Stimulated activated CD8-positive, alpha-beta memory T cell treated with anti-CD3 and anti-CD28 coated beads, Interleukin-12 subunit alpha, Interleukin-12 subunit beta, amount 100 ng/mL, for 4 hours (primary cell): ENCODE measurements at places on chromosomes 4 and X.

- no peak for DNase-seq
Measured at GRCh38 chr4:107600983-107601382, 119.1 kb downstream of the PAPSS1 start.

- no peak for DNase-seq
Measured at GRCh38 chrX:11341274-11342201, 48.3 kb downstream of the AMELX start.

- DNase-seq: no peak
Measured at GRCh38 chr4:5962416-5962815, 55.8 kb downstream of the C4orf50 start.

DNA sequence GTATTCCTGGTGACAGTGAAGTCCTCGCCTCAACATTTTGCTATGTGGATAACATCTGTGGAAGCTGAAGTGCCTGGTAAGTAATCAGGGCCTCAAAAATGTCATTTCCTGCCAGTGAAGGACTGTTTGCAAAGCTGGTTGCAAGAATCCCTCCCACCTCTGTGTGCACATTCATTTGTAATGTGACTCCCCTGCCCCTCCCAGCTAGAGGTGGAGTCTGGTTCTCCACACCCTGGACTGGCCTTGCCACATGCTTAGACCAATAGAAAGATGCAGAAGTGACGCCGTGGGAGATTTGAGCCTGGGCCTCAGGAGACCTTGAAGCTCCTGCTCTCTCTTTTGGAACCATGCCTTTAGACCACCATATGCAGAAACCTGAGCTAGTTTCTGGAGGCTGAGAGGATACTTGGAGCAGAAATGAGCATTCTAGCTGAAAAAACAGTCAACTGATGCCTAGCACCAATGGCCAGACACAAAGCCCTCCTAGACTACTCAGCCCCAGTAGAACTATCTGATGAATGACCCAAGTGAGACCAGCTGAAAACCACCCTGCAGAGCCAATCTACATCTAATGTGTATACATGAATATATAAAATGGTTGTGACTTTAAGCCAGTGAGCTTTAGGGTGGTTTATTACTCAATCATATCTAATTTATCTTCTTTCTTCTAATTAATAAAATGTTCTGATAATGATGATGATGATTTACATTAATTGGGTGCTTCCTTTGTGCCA lies 47.8 kb upstream of the CRMP1 start:
- no peak for DNase-seq

DNA sequence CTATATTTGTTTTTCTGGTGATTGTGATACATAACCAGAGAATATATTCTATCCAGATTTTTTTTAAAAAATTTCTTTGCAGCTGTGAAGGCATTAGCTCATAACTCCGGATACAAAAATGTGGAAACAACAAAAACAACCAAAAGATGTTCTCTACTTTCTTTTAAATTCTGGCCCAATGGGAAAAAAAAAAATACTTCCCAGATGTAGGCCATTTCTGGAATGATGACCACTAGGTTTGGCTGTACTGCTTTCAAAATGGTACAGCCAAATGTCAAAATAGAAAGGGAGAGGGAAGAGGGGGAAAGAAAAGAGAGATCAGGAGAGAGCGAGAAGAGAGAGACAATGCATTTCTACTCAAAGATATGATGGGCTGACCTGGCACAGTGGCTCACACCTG lies 14.6 kb downstream of the ANOS1 start:
- no peak for DNase-seq

- DNase-seq: no peak
Measured at GRCh38 chr4:128461291-128462102, 173.9 kb upstream of the PGRMC2 start.

DNA sequence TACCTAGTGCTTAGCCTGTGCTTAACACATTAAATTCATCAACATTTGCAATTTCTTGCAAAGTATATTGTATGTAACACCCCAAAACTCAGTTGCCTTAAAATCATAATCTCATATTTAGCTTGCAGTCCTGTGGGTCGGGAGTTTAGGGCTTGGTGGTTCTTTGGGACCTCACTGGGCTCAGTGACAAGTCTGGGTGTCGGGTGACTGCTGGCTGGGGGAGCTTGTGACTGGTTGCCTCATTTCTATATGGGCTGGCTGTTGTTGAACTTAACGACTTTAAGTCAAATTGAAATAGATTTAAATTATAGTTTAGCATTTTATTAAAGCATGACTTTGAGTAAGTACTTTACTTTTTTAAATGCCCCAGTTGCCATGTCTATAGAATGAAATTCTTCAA lies 401.4 kb upstream of the NR3C2 start:
- DNase-seq: no peak

- no peak for DNase-seq
Measured at GRCh38 chrX:101655534-101655933, 4.1 kb downstream of the ARMCX2 start.

GRCh38 chr4:107863416-107863815 lies 38.7 kb downstream of the SGMS2 start:
- no peak for DNase-seq

- no peak for DNase-seq
Measured at GRCh38 chr4:145644699-145645098, 25.5 kb downstream of the MMAA start.

GRCh38 chrX:70226048-70226447 lies 8.4 kb upstream of the AWAT1 start:
- no peak for DNase-seq

DNA sequence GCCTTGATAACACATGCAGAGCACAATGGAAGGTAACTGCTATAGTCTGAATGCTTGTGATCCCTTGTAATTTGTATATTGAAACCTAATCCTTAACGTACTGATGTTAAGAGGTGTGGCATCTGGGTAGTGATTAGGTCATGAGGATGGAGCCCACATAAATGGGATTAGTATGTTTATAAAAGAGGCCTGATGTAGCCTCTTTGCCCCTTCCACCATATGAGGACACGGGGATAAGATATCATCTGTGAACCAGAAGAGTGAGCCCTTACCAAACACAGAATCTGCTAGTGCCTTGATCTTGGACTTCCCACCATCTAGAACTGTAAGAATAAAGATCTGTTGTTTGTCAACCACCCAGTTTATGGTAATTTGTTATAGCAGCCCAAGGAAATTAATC lies 1074.2 kb upstream of the INTU start:
- DNase-seq: no peak

- DNase-seq: no peak
Measured at GRCh38 chr4:79396794-79397193, 11.2 kb downstream of the GK2 start.

- DNase-seq: no peak
Measured at GRCh38 chr4:10253765-10254164, 137.2 kb upstream of the WDR1 start.

DNA sequence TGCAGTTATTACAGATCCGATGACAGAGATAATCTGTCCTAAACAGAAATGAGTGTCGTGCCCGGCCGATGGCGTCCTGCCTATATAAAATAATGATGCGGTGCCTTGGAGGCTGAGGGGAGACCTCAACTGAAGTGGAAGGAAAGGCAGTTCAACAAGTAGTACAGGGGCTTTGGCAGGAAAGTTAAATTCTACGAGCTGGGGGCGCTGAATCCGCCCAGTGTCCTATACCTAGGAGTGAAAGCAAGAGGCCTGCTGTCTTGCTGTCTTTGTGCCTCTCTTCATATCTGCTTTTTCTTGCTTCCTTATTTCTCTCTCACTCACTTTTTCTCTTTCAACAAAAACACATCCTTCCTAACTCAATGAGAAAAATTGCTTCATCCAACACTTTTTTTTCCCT lies 82.2 kb upstream of the PRPS2 start:
- no peak for DNase-seq

- no peak for DNase-seq
Measured at GRCh38 chr4:176376032-176376614, 56.4 kb downstream of the SPCS3 start.

GRCh38 chrX:44003975-44004374 lies 30.8 kb upstream of the NDP start:
- no peak for DNase-seq

GRCh38 chr4:71833232-71833900 lies 49.5 kb upstream of the GC start:
- no peak for DNase-seq

- DNase-seq: no peak
Measured at GRCh38 chrX:46634577-46634976, 61.0 kb downstream of the CHST7 start.

DNA sequence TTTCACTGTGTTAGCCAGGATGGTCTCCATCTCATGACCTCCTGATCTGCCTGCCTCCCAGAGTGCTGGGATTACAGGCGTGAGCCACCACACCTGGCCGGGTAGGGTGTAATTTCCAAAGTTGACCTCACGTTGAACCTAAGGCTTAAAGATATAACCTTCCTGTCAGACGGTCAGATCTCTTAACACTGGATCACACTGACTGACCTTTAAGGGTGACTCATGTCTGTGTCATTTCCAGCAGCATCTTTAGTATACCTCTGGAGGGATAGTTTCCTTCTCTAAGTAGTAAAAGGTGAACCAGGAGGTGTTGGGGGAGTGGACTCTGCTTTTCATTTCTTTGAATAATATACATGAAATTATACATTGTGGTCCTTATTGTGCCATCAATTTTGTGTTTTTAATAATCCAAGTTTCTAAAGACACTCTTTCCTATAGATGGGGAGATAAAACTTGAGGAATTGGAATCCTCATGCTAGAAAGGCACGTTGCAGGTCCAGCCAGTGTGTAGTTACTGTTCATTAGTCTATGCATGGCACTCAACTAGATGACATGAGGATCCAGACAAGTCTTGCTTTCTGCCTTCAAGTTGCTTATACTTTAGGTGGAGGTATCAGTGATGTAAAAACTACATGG lies 45.7 kb downstream of the ARHGAP10 start:
- no peak for DNase-seq
